ENCODE measurements at places on chromosomes 13 and 19.
A peak's percentile ranks its signal among the peaks of the same experiment; 100 is the strongest.

DNA sequence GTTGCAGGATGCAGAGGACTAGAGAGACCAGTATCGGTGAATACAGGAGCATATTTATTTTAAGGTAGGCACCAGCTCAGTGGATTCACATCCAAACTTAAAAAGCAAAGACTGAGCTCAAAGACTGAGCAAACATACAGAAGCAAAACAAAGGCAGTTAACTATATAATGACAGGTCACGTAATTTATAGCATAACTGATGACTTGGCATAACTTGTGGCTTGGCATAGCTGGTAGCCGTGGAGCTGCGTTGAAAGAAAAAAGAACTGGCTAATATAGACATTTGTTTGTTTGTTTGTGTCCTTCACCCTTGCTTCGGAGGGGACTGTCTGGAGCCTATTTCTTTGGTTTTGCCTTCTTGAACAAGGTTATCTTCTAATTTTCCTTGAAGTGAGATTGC lies 33.7 kb downstream of the ZNF493 start:
- DNase-seq: no peak

- DNase-seq: no peak
Observed at GRCh38 chr13:113084094-113084942, 21.3 kb upstream of the F7 start.

- peak; percentile 16 for DNase-seq
Observed at GRCh38 chr13:51885651-51886050, 23.9 kb downstream of the CCDC70 start.

- no peak for DNase-seq
Observed at GRCh38 chr13:25064396-25064795, 31.5 kb upstream of the PABPC3 start.

- peak; percentile 21 for DNase-seq
Observed at GRCh38 chr13:35475212-35475959, 1.1 kb downstream of the MAB21L1 start.

GRCh38 chr13:102825921-102826706 lies 19.7 kb upstream of the ERCC5 start:
- no peak for DNase-seq

GRCh38 chr13:97242755-97243497 lies 20.8 kb downstream of the MBNL2 start:
- DNase-seq: no peak

- no peak for DNase-seq
Observed at GRCh38 chr19:369876-370275, 25.3 kb upstream of the MIER2 start.

GRCh38 chr13:75872980-75873379 lies 236.8 kb downstream of the LMO7 start:
- peak; percentile 43 for DNase-seq

DNA sequence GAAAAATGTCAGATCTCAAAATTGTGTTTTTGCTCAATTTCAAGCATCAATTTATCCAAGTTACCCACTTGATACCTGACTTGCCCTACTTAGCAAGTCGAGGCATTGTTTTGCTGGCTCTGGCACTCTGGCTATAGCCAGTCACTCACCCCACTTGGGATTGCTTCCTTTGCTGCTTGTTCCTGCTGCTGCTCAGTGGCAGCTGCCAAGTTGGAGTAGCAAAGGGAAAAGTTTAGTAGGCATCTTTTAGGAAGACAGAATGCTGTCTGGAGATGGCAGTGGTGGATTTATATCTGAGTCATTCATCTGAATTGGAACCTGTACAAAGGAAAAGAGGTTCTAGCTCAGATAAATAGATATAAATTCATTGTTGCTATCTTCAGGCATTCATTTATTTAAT lies 41.2 kb downstream of the PCCA start:
- peak; percentile 20 for DNase-seq

GRCh38 chr19:41551711-41552110 lies 24.3 kb upstream of the CEACAM21 start:
- no peak for DNase-seq

All from suppressor macrophage (primary cell).